Activated CD8-positive, alpha-beta memory T cell treated with anti-CD3 and anti-CD28 coated beads for 24 hours (primary cell): ENCODE measurements at places on chromosomes 12 and 14.

DNA sequence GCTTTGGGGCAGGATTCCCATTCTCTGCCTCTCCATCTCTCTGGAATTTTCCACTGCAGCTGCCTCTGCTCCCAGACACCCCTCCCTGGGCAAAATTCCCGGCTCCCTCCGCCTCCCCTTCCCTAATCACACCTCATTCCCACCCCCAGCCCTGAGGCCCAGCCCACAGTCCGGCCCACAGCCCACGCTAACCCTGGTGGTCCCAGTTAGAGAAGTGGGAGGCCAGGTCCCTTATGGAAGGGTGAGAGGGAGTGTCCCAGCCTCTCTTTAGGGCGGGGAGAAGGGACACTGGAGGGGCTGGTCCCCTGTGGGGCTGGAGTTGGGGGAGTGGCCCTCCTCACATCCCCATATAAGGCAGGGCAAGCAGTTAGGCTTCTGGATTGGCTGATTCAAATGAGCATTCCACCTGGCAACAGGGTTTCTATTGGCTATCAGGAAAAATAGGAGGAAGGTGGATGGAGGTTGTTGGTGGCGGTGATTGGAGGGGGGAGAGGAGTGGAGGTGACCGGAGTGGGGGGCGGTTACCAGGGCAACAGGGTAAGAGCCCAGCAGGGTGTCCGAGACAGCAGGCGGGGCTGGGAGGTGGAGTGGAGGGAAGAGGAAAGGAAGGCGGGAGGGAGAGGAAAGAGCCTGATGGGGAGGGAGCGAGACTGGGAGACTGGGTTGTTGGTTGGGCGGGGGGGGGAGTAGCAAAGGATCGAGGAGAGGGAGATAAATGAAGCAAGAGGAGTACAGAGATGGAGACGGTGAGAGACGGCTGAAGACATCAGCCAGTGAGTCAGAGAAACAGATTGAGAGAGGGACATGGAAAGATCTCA lies 1.9 kb upstream of the PTMS start:
- no peak for DNase-seq

GRCh38 chr12:3803865-3804472 lies 51.1 kb upstream of the CRACR2A start:
- peak; percentile 81 for DNase-seq

- DNase-seq: peak; percentile 60
Measured at GRCh38 chr12:40010899-40011774, 94.7 kb downstream of the SLC2A13 start.

DNA sequence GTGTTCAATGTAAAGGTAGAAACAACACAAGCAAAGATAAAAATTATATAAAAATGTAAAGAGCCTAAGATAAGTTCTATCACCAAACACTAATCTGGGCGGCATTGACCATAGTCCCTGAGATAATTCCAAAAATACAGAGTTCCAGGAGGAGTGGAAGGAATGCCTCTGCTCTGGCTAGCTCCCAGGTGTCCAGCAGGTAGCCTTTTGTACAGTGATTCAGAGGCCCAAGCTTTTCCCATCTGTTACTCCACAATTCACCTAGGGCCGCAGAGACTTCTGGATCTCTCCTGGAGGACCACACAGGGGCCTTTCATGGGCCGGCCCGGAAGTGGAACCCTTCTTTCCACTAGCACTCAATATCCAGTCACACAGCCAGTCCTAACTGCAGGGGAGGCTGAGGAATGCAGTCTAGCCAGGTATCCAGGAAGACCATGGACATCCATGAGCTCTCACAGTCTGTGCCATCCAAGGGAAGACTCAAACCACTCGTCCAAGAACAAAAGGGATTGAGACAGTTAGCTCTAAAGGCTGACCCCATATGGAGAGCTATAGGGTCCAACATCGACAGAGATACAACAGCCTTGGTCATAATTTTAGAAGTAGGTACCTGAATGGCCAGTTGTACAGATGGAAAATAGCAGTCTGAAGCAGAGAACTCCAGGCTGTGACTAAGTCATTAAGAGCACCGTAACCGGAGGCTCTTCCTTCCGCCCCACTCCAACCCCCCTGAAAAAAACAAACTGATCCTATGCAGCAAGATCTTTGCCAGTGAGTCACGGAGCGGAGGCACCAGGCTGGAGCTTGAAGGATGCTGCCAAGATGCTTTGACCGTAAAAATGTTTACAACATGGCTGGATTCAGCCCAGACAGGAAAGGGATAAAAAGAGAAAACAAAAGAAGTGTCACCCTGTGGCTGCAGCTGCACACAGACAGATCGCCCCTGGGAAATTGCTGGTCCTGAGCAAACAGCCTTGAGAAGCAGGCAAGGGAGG lies 204.8 kb downstream of the NUAK1 start:
- no peak for DNase-seq

DNA sequence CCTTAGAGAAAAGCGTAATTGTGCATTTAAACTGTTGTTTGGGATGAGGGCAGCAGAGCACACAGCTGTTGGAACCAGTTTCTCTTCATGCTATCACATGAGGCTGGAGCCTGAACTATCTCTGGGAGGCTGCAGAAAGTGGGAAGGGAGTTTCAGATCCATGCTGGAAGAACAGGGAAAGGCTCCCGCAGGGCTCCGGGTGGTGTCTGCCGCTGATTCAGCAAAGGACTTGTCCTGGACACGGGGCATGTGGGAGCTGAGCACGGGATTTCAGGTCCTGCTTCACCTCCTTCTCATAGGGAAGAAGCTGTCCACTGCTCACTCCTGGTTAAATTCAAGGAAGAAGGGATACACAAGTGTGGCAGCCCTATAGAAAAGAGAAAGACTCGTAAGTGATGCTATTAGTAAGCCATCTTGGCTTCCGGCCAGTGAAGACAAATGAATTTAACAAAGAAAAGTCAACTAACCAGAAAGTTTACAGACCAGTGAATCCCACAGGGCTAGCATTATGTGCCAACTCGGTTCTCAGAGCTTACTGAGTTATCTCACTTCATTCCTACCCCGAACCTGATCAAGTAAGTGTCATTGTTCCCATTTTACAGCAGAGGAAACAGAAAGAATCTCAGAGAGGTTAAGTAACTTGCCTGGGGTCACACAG lies 6.7 kb upstream of the FZD10 start:
- DNase-seq: no peak

- no peak for DNase-seq
Measured at GRCh38 chr12:1022032-1022970, 31.3 kb downstream of the ERC1 start.

DNA sequence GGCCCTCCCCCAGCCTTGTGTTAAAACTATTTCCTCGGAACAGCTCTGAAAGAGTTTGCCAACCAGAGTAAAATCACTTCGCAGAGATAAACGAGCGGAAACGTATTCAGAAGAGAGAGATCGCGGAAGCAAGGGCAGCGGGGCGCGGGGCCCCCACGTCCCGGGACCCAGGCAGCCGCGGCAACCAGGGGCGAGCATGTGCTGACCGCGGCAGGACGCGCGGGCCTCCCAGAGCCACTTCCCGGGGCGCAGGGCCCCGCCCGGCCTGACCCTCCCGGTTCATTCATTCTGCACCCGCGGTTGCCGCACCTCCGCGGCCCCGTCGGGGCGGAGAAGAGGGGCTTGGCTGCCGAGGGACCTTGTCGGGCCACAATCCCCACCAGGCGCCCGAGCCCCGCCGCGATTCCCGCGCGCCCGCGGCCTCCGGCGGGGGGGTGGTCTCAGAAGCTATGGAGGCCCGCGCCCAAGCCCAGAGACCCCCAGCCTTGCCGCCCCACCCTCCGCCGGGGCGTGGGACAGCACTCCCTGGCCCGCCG lies 598 bp downstream of the UBE2N start:
- DNase-seq: peak; percentile 73

DNA sequence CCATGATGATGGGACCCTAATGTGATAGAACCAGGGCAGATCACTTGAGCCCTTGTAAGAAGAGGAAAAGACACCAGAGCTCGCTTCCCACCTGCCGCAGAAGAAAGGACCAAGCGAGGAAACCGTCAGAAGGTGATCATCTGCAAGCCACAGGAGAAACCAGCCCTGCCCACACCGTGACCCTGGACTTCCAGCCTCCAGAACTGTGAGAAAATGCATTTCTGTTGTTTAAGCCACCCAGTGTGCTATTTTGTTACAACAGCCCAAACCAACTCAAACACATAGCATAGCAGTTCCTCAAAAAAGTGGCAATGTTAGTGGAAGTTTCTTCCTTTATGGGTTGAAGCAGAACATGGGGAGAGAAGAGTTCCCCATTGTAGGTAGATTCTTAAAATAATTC lies 107.9 kb upstream of the BCL2L14 start:
- DNase-seq: no peak

DNA sequence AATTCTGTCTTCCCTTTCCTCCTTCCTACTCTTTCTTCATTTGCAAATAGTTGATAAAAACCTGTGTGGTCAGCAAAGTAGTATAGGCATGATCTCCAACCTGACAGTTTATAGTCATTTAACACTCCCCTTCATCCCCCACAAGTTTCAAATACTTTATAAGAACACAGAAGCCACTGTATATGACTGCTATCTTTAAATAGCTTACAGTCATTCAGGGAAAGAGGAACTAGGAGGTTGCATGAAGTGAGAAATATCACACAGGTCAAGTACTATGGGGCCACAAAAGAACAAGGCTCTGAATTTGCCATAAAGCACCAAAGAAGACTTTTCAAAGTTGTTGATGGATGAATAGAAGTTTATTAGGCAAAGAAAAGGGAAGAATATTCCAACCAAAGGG lies 431.3 kb downstream of the NPAS3 start:
- no peak for DNase-seq

DNA sequence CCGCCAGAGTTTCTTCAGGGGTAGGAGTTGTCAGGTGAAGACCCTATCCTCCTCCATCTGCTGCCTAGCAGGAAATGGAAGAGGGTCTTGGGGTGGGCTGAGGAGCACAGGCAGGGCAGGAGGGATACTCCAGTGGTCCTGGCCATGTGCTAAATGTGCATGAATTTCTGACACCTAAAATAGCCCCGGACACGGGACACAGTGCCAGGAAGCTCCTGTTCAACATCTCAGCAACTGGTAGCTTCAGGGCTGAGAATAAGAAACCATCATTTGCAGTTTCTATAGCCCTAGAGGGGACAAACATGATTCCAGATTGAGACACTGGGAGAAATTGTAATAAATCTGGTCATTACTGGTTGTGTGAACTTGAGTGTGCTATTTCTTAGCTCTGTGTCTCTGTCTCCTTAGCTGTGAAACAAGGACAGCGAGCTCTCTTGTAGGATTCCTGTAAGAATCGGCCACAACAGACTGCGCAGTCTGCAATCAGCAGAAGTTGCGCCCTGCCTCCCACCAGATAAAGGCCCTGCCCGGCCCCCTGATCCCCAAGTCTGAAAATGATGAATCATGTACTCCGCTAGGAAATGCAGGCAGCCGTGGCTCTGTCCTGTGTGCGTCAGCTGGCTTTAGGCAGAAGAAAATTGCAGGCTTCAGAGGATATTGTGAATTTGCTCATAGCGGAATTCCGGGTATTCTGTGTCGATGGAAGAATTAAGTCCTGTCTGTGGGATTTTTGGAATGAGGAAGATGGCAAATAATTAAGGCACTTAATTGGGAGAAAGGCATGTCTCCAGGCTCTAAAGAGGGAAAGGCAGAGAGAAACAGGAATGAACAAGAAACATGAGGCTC lies 35.2 kb upstream of the MEG3 start:
- no peak for DNase-seq

GRCh38 chr14:70919774-70920173 lies 12.5 kb downstream of the PCNX1 start:
- DNase-seq: no peak

DNA sequence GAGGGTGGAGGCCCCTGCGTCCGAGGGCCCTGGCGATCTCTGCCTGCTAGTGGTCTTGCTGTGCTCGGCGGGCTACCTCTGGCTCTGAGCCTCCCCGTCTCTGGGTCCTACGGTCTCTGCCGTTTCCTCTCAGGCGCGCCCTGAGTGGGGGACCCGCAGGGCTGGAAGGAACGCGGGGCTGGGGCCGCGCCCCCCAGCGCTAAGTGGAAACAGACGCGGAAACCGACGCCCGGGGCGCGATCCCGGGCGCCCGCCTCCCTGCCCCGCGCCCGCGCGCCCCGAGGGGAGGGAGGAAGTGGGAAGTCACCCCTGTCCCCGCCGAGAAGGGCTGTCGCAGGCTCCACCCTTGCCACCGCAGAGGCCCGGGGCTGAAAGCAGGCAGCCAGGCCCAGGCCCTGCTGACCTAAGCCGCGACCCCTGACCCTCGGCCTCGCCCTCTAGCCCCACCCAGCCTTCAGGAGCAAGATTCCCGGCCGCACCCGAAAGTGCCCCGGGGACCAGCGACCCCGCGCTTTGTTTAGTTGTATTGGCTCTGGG lies 831 bp downstream of the CRIP1 start:
- peak; percentile 83 for DNase-seq

DNA sequence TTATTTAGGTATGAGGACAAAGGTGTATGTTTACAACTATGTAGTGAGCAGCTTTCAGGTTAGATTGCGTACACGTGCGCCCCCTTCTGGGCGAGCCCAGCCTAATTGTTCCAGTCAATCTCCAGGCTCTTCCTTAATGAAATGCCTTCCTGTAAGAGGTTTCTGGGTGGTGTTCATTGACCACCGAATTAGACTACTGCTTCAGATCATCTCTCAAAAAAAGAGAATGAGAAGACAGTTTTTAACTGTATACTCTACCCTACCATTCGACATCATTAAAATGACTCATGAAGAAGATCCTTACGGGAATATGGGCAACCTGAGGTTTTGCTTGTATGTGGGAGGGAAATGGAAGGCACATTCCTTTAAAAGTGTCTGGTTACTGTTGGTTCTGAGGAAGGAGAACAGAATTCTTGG lies 2.1 kb downstream of the LUM start:
- DNase-seq: peak; percentile 69

GRCh38 chr12:2194571-2194970 lies 141.8 kb downstream of the CACNA1C start:
- DNase-seq: no peak

DNA sequence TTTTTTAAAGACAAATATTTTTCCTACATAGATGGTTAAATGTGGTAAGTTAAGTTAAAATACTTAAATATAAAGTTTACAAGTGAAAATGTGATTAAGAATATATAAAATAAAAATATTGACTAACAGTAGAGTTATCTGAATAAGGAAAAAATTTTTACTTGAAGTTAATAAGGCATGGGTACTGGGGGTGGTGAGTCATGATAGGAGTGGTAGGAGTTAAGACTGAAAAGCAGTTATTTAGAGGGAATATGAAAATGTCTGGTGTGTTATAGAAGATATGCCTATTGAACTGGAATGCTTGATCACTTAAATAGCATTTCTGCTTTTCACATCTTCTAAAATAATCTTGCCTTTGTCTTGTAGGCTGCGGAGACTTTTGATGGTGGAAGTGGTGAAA lies 68.7 kb downstream of the CCDC91 start:
- no peak for DNase-seq

GRCh38 chr14:50944647-50945413 lies 547 bp upstream of the PYGL start:
- peak; percentile 59 for DNase-seq

- no peak for DNase-seq
Measured at GRCh38 chr14:104549536-104550339, 29.8 kb upstream of the C14orf180 start.

- DNase-seq: no peak
Measured at GRCh38 chr14:64612021-64612380, 62.2 kb downstream of the PPP1R36 start.

GRCh38 chr14:64502887-64503433 lies 678 bp downstream of the ZBTB25 start:
- no peak for DNase-seq

GRCh38 chr14:96281486-96281885 lies 25.5 kb downstream of the BDKRB1 start:
- DNase-seq: no peak
